ENCODE measurements at places on chromosomes 1 and 21. TPM values are rescaled to one million over a fixed set of nuclear protein-coding genes. Genes with fewer than 3 reads are reported as not detected.

- DNase-seq, result no peak
Observed at GRCh38 chr1:23237508-23237907, 20.2 kb upstream of the HTR1D start.

DNA sequence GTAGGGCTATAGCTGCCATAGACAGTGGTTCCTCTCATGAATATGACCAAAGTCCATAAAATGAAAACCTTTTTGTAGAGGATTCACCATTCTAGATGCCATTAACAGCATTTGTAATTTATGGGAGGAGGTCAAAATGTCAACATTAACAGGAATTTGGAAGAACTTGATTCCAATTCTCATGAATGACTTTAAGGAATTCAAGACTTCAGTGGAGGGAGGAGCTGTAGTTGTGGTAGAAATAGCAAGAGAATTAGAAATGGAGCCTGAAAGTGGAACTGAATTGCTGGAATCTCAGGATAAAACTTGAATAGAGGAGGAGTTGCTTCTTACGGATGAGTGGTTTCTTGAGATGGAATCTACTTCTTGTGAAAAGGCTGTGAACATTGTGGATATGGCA lies 65.4 kb upstream of the ESRRG start:
- no peak for DNase-seq

- DNase-seq, result peak; percentile 51
Observed at GRCh38 chr1:94265011-94265422, 27.6 kb upstream of the ARHGAP29 start.

The FMO1 gene
- total RNA-seq, result not detected

GRCh38 chr1:162300057-162300917 lies 76.4 kb downstream of the SPATA46 start:
- no peak for DNase-seq
